ENCODE measurements at places on chromosomes 7 and 10. TPM values are rescaled to one million over a fixed set of nuclear protein-coding genes. Genes with fewer than 3 reads are reported as not detected.

URGCP gene
- 22.3 TPM for total RNA-seq

FAM180A gene
- total RNA-seq: not detected

COL1A2 gene
- not detected for total RNA-seq

CALCR gene
- not detected for total RNA-seq

ITPRID1 gene
- not detected for total RNA-seq

TSPAN13 gene
- 0.76 TPM for total RNA-seq

KIAA1549 gene
- total RNA-seq: 0.95 TPM

SLC35G1 gene
- 2.8 TPM for total RNA-seq

SPDYE5 gene
- total RNA-seq: not detected

FFAR4 gene
- total RNA-seq: not detected

NOLC1 gene
- total RNA-seq: 165 TPM

SLC18A3 gene
- total RNA-seq: not detected

TM9SF3 gene
- 75.6 TPM for total RNA-seq

PILRB gene
- 27.4 TPM for total RNA-seq

INPP5F gene
- total RNA-seq: 12.8 TPM

CCDC3 gene
- total RNA-seq: 0.45 TPM

ZNF727 gene
- not detected for total RNA-seq

ABCB4 gene
- not detected for total RNA-seq

HOXA3 gene
- total RNA-seq: not detected

PDSS1 gene
- 15.4 TPM for total RNA-seq

INTS15 gene
- 25.9 TPM for total RNA-seq

KAZALD1 gene
- total RNA-seq: 0.58 TPM

PSAP gene
- 144 TPM for total RNA-seq

NEUROD6 gene
- total RNA-seq: not detected

AKR1C1 gene
- total RNA-seq: 0.22 TPM

WNT8B gene
- 0.46 TPM for total RNA-seq

LLCFC1 gene
- not detected for total RNA-seq

POP7 gene
- total RNA-seq: 42.2 TPM

ZMIZ1 gene
- 28.5 TPM for total RNA-seq

CPEB3 gene
- total RNA-seq: 1.6 TPM

COL26A1 gene
- not detected for total RNA-seq

PLCE1 gene
- 0.02 TPM for total RNA-seq

MYL10 gene
- not detected for total RNA-seq
